ENCODE measurements at places on chromosomes 16 and 17.
A peak's percentile ranks its signal among the peaks of the same experiment; 100 is the strongest.

GRCh38 chr17:44601539-44601938 lies 44.3 kb downstream of the FZD2 start:
- peak; percentile 59 for DNase-seq

DNA sequence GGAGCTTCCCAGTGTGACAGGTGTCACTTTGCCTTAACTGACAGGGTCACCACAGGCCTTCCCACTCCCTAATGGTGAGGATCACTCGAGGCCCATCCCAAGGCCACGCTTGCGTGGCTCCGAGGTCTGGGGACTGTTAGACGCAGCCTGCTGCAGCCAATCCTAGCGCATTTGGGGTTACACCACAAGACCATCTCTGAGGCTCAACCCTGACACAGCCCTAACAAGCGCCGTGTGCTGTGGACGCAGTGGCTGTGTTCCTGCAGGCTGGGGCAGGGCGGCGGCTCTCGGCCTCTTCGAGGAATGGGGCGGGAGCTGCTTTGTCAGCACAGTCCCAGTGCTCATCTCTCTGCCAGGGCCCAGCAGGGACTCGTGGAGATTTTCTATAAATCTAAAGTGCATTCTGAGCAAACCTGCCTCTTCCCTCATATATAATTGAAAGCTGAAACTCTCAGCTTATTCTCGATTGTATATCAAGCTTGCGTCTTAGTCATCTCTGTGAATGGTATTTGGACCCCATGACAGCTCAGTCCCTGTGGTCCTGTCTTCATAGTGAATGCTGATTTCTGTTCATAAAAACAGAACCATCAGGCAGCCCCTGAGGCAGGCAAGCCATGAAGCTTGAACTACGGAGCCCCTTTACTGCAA lies 65.8 kb upstream of the CHMP6 start:
- no peak for DNase-seq

DNA sequence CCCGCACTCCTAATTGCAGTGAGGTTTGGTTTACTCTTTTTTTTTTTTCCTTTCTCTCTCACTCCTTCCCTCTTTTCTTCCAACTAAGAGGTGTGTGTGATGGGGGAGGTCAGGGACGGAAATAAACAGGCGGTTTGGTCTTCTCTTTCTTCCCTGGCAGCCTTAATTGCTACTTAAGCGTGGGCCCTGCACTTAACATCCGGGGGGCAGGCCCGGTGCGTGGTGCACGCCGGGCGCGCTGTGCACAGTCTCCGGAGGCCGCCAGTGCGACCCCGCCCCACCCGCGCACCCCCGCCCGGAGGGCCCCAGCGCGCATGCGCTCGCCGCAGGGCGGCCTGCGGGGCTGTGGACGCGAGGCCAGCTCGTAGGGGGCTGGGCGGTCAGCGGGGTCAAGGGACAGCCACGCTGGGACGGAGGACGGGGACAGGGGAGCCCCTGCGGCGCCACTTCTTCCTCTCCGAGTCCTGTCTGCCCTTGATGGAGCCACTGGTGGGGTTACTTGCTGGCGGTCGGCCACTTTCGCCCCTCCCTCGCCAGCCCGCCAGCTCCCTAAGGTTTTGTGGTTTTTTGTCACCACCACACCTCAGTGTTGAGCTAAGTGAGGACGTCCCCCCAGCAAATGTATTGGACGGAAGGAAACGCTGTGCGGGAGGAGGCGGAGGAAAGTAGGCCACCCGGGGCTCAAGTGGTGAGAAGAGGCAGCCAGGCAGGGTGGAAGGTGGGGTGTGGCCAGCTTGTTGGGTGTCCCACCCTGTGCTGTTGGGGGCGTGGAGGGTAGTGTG lies 120.9 kb downstream of the MRM1 start:
- DNase-seq: peak; percentile 34

DNA sequence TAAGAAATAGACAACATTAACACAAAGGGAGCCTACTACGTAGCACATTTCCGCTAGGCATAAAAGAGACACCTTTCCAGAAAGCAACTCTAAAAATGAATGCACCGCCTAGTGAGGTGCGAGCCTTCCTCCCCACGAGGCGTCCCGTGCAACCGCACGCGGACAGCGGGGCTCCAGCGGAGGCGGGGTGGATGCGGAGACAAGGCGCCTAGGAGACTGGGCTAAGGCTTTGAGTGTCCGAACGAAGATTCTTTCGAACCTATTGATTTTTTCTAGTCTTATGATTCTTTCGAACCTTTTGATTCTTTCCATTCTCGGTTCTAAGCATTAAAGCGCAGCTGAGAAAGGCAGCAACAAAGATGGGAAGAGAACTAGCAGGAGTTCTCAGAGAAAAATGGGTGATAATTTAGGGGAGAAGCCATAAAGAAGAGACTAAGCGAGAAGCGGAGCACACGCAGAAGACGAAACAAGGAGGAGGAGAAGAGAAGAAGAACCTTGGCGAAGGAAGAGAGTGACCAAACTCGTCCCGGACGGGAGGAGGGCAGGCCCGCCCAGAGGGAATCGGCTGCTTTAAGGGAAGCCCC lies 394 bp upstream of the CPD start:
- no peak for DNase-seq

DNA sequence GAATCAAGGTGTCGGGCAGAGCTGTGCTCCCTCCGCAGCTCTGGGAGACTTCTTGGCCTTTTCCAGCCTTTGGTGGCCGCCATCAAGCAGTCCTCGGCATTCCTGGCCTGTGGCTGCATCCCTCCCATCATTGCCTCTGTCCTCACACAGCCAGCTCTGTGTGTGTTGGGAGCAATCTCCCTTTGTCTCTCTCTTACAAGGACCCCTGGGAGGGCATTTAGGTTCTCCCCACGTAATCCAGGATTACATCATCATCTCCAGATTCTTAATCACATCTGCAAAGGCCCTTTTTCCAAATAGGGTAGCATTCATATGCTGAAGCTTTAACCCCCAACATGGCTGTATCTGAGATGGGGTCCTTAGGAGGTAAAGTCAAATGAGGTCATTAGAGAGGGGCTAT lies 4.1 kb upstream of the DNAH17 start:
- no peak for DNase-seq

DNA sequence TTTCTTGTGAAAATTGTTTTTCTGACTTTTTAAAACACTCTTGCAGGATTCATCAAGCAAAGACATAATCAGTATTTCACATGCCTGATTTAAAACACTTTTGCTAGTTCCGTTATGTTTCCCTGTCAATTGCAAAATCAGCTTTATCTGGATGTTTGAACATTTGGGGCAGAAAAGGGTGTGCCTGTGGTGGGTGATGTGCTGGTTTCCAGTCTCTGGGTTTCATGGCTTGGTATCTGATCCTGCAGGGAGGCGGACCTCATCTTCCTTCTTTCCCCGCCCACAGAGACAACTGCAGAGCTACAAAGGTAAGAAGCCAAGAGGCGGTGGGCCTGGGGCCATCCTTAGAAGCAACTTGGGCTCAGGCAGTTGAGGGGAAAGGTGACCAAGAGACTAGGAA lies 41.8 kb downstream of the NLRC5 start:
- DNase-seq: no peak

DNA sequence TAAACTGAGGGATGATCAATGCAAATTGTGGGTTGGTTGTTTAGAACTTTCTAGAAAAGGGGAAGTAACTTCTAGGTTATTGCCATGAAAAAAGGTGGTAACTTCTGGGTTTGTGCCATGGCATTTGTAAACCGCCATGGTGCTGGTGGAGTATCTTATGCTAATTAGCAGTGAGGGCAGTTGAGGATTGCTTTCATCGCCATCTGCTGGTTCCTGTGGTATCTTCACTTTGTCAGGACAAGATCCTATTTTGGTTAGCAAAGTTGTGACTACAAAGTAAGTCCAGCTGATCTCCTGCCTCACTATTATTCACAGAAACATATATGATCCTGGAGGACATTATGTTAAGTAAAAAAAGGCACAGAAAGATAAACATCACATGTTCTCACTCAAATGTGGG lies 1332.3 kb downstream of the CDH11 start:
- no peak for DNase-seq

DNA sequence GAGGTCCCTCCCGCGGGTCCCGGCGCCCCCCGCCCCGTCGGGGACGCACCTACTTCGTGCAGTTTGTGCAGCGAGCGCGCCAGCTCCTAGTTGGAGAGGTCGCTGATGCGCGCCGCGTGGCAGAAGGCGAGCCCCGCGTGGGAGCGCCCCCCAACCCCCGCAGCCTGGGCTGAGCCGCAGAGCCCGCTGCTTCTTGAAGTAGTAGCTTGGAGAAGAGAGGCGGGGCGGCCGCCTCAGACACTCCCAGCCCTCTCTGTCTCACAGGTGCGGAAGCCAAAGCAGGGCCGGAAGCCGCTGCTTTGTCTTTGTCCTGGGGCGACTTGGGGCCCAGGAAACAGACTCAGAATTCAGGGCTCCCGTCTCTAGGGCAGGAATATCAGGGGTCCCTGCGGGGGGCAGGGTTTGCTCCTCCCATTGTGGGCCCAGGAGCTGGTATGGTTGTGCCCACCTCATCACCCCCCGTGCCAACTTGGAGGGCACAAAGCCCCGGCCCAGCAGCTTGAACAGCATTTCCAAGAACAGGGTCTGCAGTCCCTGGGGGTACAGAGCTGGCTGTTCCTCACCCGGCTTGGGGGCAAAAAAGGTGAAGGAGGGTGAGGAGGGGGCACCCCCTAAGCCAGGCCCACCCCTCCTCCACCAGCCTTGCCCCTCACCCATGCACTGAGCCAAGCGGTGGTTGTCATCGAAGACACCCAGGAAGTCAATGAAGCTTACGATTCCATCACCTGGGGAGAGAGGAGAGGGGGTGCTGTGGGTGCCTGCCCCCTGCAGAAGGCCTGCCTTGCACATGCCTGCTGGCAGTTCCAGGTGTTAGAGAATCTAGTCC lies 13.5 kb downstream of the SPATA32 start:
- no peak for DNase-seq

DNA sequence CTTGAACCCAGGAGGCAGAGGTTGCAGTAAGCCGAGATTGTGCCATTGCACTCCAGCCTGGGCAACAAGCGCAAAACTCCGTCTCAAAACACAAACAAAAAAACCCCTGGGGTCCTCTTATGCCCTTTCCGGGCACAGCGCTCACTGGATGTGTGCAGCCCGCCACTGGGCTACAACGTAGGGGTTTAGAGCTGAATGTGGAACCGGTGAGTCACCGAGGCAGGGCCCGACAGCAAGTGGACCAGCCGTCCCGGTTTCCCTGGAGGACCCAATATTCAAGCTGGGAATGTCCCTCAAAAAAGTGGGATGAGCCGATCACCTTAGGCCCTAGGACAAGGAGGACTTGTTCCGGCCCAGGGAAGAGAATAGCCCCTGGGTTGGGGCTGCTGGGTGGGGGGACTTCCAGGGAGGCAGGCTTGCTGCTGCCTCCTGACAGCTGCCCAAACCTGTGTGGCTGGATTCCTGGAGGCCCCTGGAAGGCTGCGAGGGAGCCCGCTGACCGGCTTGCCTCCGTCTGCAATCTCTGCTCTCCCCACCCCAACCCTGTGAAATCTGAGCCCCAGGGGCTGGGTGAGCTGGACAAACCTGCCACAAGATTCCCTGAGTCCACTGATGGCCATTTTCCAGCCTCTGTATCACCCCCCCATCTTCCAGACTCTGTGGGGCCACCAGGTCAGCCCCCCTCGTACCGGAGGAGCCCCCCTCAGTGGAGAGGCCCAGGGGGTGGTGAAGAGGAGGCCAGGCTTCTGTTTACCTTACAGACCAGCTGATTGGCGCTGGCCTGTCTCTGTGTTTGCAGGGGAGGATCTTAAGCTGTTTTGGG lies 2.9 kb upstream of the CLDN9 start:
- no peak for DNase-seq

DNA sequence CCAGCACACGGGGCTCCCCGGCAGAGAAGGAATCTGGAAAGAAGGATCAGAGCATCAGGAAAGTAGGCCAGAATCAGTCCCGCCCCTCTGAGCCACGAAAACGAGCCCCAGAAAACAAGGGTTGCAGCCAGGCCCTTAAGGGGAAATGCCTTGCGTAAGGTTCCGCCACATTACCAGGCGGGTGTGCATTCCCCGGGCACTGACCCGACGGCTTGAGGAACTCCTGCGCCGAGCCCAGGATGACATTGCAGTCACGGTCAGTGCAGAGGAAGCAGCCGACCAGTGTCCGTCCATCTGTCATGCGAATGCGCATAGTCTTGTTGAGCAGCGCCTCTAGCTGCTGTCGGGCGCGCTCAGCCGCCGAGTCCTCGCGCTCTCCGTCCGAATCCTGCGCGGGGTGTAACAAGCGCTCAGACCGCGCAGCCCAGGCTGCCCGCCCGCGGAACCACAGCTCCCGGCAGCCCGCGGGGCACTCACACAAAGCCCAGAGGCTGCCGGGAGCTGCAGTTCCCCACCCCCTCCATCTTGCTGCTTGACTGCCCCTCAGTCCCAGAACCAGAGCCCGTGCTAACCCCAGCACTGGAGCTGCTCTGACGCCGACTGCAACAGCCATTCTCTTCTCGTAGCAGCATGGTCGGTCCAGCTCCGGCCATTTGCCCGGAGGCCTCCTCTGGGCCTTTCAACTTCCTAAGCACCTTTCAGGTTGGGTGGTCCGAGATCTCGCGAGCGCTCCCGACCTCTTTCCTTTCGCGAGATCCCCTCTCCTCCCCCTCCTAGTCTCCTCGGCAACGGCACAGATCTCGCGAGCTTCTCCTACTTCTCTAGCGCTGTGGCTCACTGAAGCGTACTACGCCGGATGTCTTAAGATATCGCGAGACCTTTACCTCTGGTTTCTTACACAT lies at the start of gene NAA38:
TSS of gene NAA38 (minus strand) at position 749 of the 902 bp plus-strand sequence. CDS start at position 653, 96 bp downstream.
- peak; percentile 98 for DNase-seq

GRCh38 chr17:29593591-29594518 lies 923 bp downstream of the ANKRD13B start:
- DNase-seq: no peak

DNA sequence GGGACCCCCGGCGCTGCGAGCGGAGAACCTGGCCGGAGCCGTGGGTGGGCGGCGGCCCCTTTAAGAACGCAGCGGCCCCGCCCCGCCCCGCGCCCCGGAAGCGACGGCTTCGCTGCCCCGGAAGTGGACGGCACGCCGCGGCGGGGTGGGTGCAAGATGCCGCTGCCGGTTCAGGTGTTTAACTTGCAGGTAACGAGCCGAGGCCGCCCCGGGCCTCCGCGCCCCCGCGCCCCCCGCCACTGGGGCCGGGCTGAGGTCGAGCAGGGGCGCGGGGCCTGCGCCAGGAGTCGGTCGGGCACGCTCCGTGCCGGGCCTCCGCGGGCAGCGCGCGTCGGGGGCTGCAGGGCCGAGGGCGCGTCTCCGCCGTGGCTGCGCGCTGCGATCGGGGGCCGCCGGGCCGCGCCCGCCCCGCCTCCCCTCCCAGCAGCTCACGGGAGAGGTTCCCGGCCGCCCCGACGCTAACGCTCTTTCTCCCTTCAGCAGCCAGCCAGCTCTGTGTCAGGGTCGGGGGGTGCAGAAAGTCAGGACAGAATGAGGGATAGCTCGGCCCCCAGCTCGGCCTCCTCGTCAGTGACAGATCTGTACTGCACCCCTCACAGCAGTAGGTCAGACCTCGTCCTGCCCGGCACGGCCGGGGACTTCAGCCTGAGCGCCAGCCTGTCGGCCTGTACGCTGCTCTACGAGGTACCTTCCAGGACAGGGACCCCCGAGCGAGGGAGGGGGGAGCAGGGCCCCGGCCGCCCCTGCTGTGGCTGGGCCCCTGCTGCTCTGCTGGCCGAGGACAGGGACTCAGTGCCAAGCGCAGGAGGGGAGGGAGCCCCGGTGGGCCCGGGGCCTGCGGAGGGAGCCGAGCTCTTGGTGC lies at the start of the genes GPS1 and RFNG:
TSS of gene GPS1 (plus strand) at position 123 of the 862 bp plus-strand sequence. CDS start at position 157, 34 bp downstream.
TSS of gene RFNG (minus strand) at position 36 of the 862 bp plus-strand sequence. CDS start 45 bp downstream, outside the sequence.
- DNase-seq: peak; percentile 22

All from astrocyte (in vitro differentiated cells and primary cell).